ENCODE measurements at places on chromosomes 3 and 15.

GRCh38 chr3:66153481-66154443 lies 67.0 kb upstream of the SLC25A26 start:
- peak; percentile 51 for DNase-seq

GRCh38 chr15:74977599-74977998 lies 17.8 kb upstream of the SCAMP5 start:
- DNase-seq: no peak

- DNase-seq: no peak
Measured at GRCh38 chr15:91244919-91245318, 144.9 kb downstream of the SV2B start.

DNA sequence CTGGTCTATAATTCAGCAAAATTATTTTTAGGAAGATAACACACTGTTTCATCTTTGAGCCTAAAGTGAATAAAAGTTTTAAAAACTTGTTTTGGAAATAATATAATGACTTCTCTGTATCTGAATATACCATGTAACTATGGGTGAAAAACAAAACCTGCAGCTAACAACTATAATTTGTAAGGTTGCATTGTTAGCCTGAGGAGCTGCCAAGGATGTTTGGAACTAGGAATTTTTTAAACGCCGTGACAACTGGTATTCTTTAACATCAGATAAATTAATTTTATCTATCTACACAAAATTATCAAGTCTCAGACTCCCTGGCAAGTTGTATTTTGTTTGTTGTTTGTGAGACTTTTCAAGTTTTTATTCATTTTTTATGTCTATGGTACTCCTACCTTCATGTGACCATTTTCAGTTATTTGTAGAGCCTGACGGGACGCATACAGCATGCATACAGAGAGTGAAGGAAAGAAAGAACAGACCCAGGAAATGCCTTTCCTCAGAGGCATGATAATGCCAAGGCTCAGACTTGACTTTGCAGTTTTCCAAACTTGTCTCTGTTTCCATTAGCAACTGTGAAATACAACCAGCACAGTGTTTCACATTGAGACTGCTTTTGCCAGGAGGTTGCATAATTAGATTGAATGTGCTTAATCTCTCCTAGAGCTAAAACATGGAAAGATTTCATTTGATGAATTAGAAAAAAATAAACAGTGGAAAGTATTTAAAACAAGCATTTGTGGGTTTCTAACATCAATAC lies 60.8 kb upstream of the ARHGEF26 start:
- peak; percentile 39 for DNase-seq

DNA sequence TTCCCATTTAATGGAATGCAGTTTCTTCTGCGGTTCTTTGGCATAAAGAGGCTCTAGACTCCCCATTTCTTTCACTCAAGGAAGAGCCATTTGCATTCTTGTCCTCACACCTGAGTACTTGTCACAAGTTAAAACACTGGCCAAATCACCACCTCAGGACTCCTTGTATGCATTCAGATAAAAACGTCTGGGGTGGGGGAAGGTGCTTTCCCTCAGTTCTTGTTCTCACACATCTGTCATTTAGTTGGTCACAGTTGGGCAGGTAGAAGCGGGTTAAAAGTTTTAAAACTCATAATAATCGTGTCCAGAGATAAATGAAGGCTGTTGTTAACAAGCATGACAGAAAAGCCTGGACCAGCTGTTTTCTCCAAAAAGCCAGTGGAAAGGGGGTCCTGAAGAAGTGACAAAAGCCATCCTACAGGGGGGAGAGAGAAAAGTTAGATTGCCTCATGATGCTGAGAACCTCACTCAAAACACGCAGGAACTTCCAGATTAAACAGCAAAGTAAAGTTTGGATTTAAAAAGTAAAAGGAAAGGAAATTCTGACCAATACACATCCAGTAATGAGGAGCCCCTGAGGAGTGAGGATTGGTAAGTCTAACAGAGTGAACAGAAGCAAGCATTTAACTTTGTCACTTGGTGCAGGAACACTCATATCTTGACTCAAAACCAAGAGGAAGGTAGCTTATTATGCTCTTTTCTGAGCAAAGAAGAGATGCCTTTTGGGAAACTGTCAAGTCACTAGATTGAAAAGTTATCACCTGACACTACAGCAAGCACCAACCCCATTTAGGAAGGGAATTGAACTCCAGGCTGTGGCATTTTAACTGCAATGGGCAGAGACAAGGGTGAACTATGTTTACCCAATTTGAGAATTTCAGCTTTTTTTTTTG lies 2.8 kb downstream of the BCL2L10 start:
- no peak for DNase-seq

DNA sequence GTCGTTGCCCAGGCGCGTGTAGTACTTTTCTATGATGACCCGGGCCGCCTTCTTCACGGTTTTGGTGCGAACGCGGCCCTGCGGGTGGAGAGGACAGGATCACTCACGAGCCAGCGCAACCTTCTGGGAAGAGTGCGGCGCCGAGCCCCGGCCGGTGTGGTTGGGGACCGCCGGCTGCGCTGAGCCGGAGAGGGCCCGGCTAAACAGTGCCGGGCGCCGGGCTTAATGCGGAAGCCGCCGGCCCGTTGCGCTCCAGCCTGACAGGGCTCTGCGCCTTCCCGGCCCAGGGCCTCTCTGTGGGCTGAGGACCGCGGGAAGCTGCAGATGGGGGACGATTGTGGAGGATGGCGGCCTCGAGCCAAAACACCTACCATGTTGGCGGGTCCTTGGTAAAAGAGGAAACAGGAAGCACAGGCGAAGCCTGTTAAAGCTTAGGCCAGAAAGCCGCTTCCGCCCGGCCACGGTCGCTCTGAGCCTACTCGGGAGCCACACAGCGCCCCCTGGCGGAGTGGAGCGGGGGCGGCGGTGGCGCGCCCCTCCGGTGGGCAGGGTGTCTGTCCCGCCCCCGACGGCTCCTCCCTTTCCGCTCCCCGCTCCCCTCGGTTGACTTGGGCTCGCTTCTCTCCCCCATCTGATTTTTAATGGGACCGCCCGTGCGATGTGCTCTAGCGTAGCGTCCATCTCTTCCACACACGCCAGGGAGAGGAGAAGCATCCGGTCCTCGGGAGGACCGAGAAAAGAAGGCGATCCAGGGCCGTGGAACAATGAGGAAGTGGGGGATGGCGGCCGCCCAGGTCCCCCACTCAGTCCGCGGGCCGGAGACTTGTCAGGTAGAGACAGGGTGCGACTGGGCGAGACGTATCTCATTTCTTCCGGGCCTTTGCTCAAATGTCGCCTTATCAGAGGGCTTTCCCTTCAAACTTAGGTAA lies at the start of gene RPS17:
Gene RPS17 (minus strand): TSS at position 403 of the 929 bp plus-strand sequence. CDS start 29 bp downstream, at position 374.
- DNase-seq: peak; percentile 99

GRCh38 chr3:69299344-69299743 lies 86.5 kb downstream of the FRMD4B start:
- DNase-seq: no peak

GRCh38 chr3:16896820-16897219 lies 12.1 kb downstream of the PLCL2 start:
- DNase-seq: no peak

DNA sequence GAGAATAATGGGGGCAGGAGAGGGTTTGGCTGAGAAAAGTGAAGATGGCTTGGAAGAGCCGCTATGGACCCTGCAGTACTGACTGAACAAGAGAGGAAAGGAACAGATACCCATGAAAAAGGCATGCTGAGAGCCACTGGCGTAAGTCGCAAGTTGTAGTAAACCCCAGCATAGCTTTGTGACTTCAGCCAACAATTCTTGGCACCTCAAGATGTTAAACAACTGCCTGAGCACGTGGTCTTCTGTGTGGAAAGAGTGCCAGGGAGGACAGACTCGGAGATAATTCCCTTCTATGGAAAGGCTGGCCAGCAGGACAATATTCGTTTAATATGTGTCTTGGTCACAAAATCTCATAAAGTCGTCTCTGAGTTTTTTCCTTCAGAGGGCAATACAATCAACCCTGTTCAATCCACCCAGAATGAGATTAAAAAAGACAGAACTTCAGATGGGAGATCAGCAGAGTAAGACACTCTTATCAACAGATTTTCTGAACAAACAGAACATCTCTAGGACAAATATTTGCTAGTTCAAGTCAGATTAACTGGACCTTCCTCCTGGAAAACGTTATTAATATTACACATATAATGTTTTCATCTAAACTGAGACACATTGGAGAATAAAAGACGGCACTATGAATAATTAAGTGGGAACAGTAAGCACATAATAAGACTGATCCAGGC lies 49.2 kb downstream of the NEK10 start:
- no peak for DNase-seq

- DNase-seq: peak; percentile 10
Measured at GRCh38 chr3:73559749-73560148, 65.0 kb downstream of the PDZRN3 start.

DNA sequence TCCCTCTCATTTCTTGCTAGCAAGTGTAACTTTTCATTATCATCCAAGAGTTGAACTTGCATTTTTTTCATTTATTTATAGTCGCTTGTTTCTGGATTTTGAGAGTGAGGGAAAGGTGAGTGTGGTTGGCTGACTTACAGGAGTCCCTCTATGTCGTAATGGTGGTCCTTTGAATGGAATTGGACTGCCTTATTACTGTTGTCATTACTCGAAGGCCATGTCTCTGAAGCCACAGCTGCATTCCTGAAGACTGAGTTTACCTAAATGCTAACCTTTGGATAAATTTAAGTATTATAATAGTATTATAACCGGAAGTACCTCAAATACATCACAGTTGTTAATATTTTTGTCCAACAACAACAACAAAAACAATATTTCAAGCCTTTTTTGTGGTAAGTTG lies 488.9 kb downstream of the GABRG3 start:
- DNase-seq: no peak

GRCh38 chr3:153595186-153595815 lies 433.3 kb downstream of the RAP2B start:
- DNase-seq: peak; percentile 15

DNA sequence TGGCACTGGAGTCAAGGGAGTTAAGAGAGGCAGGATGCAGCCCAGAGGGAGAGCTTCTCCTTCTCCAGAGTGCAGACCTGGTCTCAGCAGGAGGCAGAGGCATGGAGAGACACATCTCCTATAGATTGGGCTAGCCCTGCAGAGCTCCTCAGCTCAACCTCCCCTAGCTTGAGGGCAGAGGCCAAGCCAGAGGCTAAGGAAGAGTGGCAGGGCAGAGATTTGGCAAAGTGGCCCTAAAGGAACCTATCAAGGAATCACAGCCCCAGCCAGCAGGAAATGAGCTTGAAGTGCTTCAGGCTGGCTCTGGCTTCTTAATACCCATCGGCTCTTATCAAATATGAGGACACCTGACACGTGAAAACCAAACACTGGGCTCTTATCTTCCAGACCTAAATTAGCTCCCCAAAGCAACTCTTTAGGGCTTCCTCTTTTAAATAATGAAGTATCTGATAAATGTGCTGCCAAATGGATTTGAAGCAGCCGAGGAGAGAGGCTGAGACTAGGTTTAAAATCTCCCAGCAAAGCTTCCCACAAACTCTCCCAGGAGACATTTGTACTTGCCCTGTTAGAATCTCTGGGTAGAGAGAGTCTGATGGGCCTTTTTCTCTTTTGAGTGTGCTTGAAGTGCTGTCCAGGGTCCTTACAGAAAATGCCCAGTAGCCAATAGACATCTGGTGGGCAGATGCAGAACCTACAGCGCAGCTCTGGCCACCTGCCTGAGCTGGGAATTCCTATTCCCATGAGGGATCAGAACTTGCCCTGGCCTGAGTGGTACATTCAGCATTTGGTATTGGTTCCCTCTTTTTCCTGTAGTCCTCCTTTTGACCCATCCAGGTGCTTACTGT lies 271.4 kb downstream of the CLSTN2 start:
- peak; percentile 8 for DNase-seq

- DNase-seq: no peak
Measured at GRCh38 chr15:30917013-30917412, 13.3 kb downstream of the FAN1 start.

- DNase-seq: peak; percentile 88
Measured at GRCh38 chr15:90165659-90166489, 35.3 kb upstream of the SEMA4B start.

GRCh38 chr15:47570881-47571640 lies 146.2 kb upstream of the SEMA6D start:
- DNase-seq: no peak

- DNase-seq: no peak
Measured at GRCh38 chr3:15097891-15098290, 1.1 kb downstream of the RBSN start.

DNA sequence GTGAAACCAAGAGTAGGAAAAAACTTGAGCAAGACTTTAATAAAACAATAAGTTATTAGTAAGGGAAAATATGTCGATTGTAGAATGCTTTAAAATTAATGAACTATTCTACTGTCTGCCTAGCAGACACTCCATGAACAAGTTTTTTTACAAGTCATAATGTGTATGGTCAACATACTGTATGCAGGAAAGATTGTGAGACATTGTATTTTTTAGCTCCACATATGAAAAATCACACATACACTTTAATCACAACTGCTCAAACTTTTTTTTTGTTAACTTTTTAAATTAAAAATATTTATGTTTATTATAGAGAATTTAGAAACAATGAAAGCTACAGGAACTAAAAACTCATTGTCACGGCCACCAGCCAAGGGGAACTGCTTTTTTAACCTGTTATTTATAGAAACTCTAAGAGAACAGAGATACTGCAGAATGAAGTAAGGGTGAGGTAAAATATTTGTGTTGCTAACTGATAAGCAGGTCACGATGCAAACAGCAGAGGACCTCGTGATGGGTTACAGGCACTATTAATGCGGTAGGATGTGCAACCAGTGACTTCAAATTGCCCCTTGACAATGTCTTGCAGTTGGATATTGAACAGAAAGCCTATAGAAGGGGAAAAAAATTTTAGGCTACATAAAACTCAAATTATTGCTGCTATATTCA lies 53.0 kb downstream of the THSD4 start:
- no peak for DNase-seq

DNA sequence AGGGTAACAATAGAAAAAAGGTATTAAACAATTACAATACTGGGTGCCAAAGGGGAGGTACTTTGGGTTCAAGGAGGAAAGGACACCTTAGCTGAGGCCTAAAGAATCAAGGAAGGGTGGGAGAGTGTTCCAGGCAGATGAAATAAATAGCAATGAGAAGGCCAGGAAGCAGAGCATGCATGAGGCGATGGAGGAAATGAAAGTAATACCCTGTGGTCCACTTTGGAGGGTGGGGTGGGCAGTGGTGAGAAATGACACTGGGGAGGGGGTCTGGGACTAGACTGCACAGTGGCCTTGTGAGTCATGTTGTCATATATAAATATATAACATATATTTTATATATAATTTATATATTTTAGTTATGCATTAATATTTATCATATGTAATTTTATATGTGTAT lies 55.9 kb downstream of the BHLHE40 start:
- no peak for DNase-seq

All from AG08396 (cell line).